ENCODE measurements at places on chromosomes 6 and 20. TPM values are rescaled to one million over a fixed set of nuclear protein-coding genes. Genes with fewer than 3 reads are reported as not detected.

The SLC17A5 gene
- total RNA-seq, result 13.8 TPM

The ELOVL5 gene
- 46.2 TPM for total RNA-seq

The BMP7 gene
- 0.13 TPM for total RNA-seq

The GJA10 gene
- not detected for total RNA-seq

The GNRH2 gene
- 0.47 TPM for total RNA-seq

The MARCKS gene
- total RNA-seq, result 12.8 TPM

The OR12D3 gene
- not detected for total RNA-seq

The SPTLC3 gene
- not detected for total RNA-seq

The ZBTB12 gene
- 5.0 TPM for total RNA-seq

The ZSWIM1 gene
- total RNA-seq, result 6.4 TPM

The PAX1 gene
- 0.09 TPM for total RNA-seq

The SASH1 gene
- 2.4 TPM for total RNA-seq

The PRRC2A gene
- total RNA-seq, result 94.8 TPM

The STK4 gene
- total RNA-seq, result 10.4 TPM

The HAO1 gene
- total RNA-seq, result not detected

The SSTR4 gene
- total RNA-seq, result 0.17 TPM

The NOX3 gene
- total RNA-seq, result not detected

The MPIG6B gene
- total RNA-seq, result not detected

The NNAT gene
- total RNA-seq, result not detected

The OR2J3 gene
- total RNA-seq, result not detected

The OGFR gene
- total RNA-seq, result 49.1 TPM

The FOXQ1 gene
- total RNA-seq, result 4.8 TPM

The PPDPF gene
- total RNA-seq, result 326 TPM

The STMN3 gene
- 10.4 TPM for total RNA-seq

The CLPSL2 gene
- 0.78 TPM for total RNA-seq

The SFTA2 gene
- total RNA-seq, result not detected

The MTCH1 gene
- total RNA-seq, result 132 TPM

The CPXM1 gene
- not detected for total RNA-seq

The SLC12A5 gene
- total RNA-seq, result 15.3 TPM

The TPBG gene
- total RNA-seq, result 47.3 TPM

The POM121L2 gene
- total RNA-seq, result not detected

The SLC17A1 gene
- 0.14 TPM for total RNA-seq

The GPR63 gene
- total RNA-seq, result 0.26 TPM

The EPHA7 gene
- 0.04 TPM for total RNA-seq

The SLC24A3 gene
- not detected for total RNA-seq

The BPIFB4 gene
- not detected for total RNA-seq

The MMP24 gene
- 26.3 TPM for total RNA-seq

The CD93 gene
- total RNA-seq, result not detected

The FAM209B gene
- total RNA-seq, result 1.00 TPM

The PDYN gene
- not detected for total RNA-seq

The TRIM10 gene
- not detected for total RNA-seq

The ZC2HC1B gene
- total RNA-seq, result not detected

The BPIFA1 gene
- total RNA-seq, result not detected

Measured in A549 treated with ZK216348 at 1 μM for 4 hours (cell line).